ENCODE measurements at places on chromosomes 1 and 21.

DNA sequence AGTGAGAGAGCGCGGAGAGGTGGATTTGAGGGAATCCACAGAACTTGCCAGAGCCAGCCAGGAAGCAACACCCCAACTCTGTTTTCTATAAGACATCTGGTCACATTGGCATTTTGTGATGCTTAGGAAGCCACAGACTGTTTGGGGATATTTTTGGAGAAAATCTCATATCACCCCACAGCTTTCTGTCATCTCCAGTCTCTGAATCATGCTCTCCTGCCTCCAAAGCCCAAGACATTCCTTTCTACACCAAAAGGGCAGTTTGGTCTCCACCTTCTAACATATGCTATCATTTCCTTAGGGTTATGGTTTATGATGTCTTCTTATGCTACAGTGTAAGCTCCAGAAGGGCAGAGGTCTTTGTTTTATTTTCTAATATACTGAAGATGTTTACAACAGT lies 14.4 kb upstream of the BCL10 start:
- DNase-seq = peak; percentile 46

GRCh38 chr1:23168079-23168444 lies 594 bp downstream of the LUZP1 start:
- DNase-seq = no peak

- DNase-seq = no peak
Measured at GRCh38 chr1:71918630-71919029, 363.7 kb downstream of the NEGR1 start.

DNA sequence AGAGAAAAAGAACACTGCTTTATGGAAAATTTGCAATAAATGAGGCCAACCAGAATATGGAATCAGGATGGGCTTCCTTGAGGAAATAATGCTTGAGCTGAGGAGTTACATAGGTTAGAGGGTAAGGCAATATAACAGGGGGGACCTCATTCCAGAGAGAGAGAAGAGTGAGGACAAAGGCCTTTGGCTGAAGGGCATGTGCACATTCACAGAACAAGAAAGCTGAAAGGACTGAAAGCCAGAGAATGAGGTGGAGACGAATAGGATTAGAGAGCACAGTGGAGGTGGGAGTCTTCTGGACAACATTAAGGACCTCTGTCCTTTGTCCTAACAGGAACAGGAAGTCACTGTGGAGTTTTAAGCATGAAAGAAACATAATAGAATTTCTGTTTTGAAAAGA lies 60.7 kb upstream of the MROH9 start:
- no peak for DNase-seq

DNA sequence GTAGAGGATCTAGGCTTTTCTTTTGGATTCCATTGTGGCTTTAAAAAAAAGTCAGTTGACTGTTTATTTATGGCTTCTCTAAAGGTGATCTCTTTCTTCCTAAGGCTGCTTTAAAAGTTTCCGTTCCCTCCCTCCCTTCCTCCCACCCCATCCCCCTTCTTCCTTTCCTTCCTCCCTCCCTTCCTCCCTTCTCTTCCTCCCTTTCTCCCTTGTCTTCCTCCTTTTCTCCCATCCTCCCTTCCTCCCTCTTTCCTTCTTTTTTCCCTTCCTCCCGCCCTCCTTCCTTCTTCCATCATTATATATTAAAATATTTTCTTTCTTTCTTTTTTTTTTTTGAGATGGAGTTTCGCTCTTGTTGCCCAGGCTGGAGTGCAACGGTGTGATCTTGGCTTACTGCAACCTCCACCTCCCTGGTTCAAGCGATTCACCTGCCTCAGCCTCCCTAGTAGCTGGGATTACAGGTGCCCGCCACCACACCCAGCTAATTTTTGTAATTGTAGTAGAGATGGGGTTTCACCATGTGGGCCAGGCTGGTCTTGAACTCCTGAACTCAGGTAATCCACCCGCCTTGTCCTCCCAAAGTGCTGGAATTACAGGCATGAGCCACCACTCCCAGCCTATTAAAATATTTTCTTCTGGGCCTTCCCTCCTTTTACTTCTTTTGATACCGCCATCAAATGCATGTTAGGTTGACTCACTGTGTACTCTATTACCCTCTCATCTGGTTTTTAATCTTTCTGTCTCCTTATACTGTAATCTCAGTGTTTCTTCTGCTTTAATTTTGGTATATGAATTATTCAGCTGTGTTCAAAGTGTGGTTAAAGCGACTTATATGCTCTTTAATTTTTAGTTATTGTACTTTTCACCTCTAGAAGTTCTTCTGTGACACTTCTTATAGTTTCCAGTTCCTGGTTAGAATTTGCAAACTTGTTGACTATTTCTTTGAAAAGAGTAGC lies 59.2 kb upstream of the ATP5PO start:
- no peak for DNase-seq

- no peak for DNase-seq
Measured at GRCh38 chr21:29418813-29419212, 120.1 kb downstream of the BACH1 start.

- peak; percentile 65 for DNase-seq
Measured at GRCh38 chr1:72485801-72486200, 203.5 kb upstream of the NEGR1 start.

DNA sequence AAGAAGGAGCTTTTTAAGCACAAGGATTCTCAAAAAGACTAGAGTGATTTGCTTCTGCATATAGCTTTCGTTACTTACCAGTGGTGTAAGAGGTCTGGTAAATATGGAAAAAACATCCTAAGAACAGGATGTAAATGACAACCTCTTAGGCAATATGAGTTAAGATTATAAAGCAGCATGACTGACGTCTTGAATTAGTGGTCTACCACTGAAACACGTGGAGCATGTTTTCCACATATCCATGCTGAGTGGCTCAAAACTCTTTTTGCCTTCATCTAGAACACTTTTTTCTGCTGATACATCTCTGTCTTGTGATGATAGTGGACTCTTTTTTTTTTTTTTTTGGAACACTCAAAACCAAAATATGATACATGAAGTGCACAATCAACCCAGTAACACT lies 44.6 kb downstream of the RCAN1 start:
- DNase-seq = peak; percentile 48

GRCh38 chr1:153922972-153923925 lies at the start of gene GATAD2B:
Gene GATAD2B, minus strand, starts transcription at chr1:153922972. Its CDS starts 94,625 bp downstream, at chr1:153828347.
- DNase-seq = peak; percentile 100

GRCh38 chr1:2632051-2632430 lies 775 bp downstream of the MMEL1 start:
- no peak for DNase-seq

All from fibroblast of skin of abdomen (primary cell).